Activated CD8-positive, alpha-beta T cell treated with anti-CD3 and anti-CD28 coated beads for 36 hours (primary cell): ENCODE measurements at places on chromosomes 12 and 14.

- DNase-seq, result no peak
Measured at GRCh38 chr12:72647139-72647538, 375.0 kb downstream of the TRHDE start.

DNA sequence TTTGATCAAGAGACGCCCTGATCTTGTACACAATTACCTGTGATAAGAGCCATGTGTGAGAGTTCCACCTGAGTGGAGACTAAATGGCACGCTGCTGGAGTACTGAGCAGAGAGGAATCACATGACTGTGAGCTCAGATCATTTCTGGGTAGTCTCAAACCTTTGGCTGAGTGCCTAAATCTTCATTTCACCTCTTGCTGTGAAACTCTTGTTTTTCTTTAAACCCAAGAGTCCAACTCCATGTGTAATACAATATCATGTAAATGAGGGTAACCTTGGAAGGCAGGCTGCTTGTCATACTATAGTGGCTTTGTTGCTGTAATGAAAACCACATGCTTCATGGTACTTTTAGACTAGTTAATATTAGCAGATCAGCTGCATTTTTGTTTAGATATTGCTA, 156.9 kb downstream of the CAND1 start:
- DNase-seq, result no peak

DNA sequence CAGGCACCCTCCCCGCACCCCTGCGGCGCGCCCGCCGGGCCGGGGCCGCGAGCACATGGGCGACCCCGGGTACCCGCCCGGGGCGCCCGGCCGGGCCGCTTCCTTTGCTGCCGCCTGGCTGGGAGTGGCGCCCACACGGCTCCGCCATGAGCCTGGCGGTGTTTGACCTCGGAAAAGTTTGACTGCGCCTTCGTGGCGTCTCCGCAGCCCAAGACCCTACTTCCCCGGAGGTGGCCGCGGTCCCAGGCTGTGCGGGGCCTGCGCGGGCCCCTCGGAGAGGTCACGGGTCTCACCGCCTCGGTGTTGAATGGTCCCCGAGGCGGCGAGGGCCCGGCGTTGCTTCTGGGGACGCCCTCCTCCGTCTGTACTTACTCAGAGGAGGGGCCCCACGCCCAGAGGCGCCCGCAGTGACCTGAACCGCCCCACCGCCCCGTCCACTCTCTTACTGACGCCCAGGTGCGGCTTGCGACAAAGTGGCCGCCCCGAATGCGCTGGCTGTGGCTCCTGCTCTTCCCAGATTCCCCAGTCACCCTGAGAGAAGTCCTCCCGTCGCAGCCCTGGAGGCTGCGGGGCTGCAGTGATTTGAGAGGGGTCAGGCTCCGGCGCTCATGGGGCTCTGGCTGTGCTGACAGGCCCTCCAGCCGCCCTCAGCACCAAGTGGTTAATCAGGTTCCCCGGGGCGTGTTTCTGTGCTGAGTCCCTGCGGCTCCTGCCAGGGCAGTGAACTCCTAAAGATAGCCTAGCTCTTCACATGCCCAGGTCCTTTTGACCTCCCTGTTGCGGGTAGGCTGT, 5.8 kb downstream of the KMT5A start:
- DNase-seq, result peak; percentile 51

DNA sequence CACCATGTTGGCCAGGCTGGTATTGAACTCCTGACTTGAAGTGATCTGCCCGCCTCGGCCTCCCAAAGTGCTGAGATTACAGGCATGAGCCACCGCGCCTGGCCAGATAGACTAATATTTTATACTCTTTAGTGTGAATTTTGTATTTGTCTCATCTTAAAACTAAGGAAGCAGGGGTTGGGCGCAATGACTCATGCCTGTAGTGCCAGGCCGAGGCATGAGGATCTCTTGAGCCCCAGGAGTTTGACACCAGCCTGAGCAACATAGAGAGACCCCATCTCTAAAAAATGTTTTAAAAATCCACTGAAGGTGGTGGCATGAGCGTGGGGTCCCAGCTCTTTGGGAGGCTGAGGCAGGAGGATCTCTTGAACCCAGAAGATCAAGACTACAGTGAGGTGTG, 9.0 kb downstream of the DYNC1H1 start:
- DNase-seq, result no peak

DNA sequence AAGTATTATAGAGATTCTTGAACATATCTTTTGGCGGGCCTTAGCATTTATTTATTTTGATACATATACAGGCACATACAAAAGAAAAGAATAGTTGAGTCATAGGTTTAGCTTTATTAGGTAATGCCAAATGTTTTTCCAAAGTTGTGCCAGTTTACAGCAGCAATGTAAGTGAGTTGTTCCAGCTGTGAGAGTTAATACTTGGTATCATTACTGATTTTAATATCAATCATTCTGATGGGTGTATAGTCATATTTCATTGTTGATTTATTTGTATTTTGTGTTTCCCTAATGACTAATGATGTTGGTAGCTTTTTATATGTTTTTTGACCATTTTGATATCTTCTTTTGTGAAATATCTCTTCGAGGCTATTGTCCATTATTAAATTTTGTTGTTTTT, 122.4 kb downstream of the MIPOL1 start:
- DNase-seq, result no peak

DNA sequence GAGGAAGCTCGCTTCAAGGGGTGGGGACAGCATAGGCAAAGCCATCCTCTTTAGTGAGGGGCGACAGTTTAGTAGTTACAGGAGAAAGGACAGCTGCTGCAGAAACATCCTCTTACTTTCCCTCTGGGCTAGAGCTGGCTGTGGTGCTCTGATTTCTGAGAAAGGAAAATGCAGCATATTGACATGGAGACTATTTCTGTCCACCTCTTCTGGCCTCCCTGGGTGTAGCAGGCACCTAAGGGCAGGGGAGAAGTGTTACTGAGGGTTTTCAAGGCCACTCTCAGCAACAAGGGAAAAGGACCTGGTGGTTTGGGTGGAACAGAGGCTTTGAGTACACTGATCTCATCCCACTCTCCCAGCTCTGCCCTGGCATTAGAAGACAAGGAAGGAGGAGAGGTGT, 40.0 kb upstream of the CTDSP2 start:
- no peak for DNase-seq

DNA sequence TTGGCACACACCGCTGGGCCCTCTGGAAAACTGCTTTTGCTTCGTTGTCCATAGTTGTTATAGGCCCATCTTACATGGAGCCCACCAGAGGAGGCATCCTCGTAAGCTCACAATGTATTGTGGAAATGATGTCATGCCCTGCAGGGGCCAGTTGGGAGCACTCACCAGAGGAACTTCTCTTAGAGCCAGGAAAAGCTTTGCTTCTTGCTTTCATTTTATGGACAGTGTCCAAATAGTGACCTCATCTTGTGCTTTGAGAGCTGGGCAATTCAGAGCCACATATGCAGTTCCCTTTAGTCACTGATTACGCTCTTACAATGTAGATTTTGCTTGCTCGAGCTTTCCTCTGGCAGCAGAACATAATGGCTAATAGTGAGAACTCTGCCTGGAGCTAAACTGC, 275.6 kb downstream of the AACS start:
- no peak for DNase-seq

GRCh38 chr12:120649442-120650232, 9.2 kb downstream of the CABP1 start:
- no peak for DNase-seq

- DNase-seq, result no peak
Measured at GRCh38 chr12:106113824-106114446, 24.8 kb downstream of the NUAK1 start.

DNA sequence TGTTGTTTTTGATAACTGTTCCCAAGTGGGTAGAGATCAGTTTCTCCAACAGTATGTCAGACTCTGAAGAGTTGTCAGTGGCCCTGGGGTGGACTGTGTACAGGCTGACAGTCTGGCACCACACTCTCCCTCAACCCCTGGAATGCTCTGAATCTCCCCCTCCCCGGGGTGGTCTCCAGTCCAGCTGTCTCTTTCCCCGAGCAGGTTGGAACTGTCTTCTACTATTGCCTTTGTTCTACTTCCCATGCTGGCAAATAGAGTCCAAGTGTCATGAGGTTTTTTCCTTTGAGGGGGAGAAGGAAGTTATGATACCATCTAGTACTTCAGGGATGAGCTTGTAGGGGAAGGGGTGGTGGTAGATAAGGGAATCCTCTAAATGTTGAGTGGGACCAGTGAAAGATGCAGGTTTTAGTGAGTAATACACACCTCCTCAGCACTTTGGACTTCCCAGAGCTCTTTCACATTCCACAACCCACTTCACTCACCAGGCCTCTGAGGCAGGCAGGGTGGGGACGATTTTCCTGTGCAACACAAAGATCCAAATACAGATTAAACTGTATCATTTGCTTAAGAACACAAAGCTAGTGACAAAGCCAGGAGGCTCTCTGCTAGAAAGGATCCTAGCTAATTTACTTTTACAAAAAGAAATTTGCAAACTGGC, 170.7 kb upstream of the GZMB start:
- no peak for DNase-seq

DNA sequence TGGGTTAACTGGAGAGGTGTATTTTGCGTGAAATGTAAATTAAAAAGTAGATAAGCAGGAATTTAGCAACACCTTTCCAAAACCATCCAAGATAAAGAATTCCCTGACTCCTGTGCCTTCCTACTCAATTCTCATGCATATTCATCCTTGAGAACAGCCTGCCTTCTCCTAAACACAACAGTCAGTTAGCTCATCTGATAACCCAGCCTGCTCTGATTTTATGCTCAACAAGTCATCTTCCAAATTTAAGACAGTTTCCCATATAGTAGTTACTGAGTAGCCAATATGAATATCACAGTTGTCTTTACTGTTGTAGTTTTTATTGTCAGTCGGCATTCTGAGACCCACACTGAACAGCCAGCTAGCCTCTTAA, 27.1 kb downstream of the CPNE8 start:
- no peak for DNase-seq

DNA sequence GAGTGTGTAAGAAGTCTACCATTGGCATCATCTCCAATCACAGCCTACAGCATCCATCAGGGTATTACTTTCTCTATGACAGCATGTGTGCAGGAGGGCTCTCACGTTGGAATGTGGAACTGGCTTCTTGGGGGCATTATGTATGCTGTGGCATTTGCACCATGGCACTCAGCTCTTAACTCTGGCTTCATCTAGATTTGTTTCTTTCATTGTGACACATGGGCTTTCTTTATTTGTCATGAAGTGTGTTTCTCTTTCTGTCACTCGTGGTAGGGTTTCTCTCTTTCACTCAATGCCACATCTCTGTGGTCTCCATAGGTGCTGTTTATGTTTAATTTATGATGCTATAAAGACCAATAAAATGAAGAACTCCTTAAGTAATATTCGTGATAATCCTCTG, 191.2 kb upstream of the GARIN2 start:
- peak; percentile 14 for DNase-seq

GRCh38 chr12:74644681-74645080, 107.0 kb downstream of the ATXN7L3B start:
- DNase-seq, result no peak

- no peak for DNase-seq
Measured at GRCh38 chr12:106021516-106021915, 117.2 kb downstream of the NUAK1 start.

DNA sequence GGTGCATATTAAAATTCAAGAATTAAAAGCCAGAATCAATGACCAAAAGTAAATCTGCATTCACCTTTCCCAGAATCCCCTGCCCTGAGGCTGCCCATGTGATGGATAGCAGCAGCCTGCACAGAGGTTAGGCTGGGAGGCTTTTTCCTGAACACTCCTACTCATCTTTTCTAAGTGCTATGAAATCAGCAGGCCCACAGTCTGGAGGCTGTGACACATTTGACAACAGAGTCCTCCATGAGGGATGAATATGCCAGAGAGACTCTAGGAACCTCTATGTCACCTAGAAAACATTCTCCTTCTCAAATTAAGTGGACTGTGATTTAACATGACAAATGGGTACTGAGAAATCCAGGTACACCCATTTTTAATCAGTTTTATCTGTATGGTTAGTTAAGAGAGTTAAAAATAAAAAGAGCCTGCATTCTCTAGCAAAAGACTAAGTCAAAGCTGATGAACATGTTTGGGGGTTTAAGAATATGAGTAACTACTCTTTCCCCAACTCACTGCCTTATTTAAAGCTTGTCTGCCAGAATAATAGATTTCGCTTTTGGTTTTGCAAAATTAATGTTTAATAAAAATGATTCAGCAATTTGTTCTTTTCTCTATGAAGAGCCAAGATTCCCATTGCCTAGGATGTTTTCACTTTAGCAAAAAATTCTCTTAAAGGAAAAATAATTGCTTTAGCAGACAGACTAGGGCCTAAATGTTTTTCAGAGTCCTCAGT, 115.0 kb downstream of the RTN1 start:
- no peak for DNase-seq

DNA sequence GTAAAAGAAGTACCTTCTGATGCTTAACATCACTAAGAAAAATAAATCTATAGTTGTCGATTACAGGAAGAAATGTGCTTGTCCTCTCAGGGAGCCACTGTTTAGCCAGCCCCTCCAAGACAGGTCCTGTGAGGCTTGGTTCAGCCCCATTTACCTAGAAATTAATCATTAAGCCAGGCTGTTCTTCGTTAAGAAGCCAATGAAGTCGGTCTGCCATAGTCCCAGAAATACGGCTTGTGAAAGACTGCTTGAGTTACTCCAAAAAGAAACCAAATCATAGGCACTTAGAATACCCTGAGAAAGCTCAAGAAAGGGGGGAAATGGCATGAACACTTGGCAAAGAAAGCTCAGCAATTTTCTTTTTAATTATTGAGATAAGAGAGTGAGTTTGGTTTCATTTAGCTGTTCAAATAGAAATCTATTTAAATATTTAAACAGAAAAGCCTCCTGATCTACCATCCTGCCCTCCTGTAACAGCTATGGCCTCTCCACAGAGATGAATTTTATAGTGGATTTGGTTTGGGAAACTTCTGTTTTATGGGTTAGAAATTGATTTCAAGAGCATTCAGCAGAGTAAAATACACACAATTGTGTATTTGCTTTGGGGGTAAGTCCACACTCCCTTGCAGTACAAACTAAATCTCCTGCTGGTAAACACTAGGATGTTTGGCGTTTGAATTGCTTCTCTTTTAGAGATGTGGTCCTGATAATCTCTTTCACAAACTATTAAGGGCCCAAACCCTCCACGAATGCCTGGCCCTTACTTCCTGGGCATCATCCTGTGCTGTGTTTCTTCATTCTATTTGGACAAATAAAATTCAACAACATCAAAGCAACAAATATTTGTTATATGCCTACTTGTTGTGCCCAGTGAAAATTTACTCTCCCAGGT, 234.4 kb downstream of the SEC23A start:
- no peak for DNase-seq

GRCh38 chr14:94170136-94170535, 4.0 kb upstream of the PPP4R4 start:
- DNase-seq, result no peak
